ENCODE measurements at places on chromosomes 11 and 22. TPM values are rescaled to one million over a fixed set of nuclear protein-coding genes. Genes with fewer than 3 reads are reported as not detected.
A peak's percentile ranks its signal among the peaks of the same experiment; 100 is the strongest.

DRICH1 gene
- total RNA-seq, result not detected

MOV10L1 gene
- total RNA-seq, result not detected

TBX10 gene
- total RNA-seq, result not detected

KLHL22 gene
- total RNA-seq, result 12.2 TPM

HTR3B gene
- not detected for total RNA-seq

P2RX6 gene
- 11.3 TPM for total RNA-seq

MALAT1 gene
- 686 TPM for total RNA-seq

GRM5 gene
- 0.04 TPM for total RNA-seq

DNA sequence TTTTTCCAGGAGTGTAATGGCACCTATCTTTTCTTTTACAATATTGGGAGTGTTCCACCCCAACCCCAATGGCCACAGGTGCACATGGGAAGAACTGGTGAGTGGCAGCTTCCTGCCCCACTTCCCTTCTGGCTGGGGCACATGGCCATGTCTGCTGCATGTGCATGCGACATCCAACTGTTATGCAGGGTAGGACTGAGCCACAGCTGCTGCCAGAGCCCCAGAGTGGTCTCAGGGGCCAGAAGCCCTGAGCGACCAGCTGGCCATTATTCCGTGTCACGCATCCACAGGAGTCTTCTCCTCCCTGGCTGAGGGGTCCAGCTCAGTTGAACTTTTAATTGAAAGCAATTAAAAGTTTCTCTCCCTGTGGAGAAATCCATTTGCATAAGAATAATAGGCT lies 8.7 kb upstream of the GLYAT start:
- no peak for DNase-seq

GRCh38 chr11:15197696-15198095 lies 83.0 kb downstream of the INSC start:
- no peak for DNase-seq

DNA sequence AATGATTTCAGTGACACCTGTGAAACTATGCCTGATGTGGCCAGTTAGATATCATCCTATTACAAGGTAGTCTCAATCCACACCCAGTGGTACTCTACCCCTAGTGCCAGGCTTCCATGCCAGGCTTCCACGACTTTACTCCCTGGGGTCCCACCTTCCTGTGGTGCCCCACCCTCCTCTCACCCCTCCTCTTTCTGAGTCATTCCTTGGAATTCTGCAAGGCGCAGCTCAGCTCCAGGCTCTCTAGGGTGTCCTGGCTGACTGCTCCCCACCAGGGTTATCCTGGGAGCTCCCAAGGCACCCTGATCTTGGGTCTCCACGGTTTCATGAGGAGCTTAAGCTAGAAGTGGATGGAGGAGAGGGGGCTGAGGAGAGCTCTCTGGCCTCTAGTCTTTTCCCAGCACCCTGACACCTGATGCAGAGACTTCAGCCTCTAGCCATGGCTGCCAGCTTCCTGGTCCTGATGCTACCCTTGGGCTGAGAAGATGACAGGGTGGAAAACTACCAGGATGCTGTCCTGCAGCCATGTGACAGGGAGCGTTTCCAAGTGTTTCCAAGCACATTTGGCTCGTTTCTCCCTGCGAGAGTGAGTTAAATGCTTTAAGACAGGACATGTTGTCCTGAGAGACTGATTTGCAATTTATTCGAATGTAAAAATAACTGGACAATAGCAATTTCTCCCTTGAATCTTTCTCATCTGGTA lies 1461.2 kb downstream of the TBC1D22A start:
- no peak for DNase-seq

DNA sequence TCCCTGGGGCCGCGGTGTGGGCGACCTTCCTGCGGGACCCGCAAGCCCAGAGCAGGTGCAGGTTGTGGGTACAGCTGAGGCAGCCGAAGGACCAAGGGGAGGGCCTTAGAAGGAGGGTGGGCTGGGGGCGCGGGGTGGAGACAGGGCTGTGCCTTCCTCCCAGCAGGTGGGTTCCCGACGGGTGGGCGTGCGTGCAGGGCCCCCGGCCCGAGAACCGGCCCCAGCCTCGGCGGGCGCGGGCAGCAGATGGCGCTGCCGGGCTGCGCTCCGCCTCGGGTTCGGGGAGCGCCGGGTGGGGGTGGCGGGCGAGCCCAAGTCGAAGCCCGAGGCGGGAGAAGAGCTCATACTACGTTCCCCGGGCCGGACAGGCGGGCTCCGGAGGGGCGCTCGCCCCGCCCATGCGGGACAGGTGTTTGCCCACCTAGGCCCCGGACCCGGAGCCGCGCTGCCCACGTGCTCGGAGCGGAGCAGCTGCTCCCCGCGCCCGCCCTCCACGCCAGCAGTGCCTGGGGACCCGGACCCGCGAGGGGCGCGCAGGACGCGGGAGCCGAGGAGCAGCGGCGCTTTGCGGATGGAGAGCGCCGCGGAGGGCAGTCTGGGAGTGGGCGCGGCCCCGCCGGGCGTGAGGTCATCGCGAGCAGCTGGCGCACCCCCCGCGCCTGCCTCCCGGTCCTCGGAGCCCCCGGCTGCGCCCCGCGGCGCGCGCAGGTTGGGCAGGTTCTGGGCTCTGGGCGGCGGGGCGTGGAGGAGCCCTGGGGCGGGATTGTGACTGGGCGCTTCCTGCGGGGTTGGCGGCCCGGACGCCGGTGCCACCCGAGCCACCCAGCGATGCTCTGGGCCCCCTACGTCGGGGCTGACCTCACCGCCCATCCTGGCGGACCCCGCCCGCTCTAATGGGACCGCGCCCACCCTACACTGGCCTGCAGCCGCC lies 25.3 kb downstream of the DUSP8 start:
- peak; percentile 65 for DNase-seq

DNA sequence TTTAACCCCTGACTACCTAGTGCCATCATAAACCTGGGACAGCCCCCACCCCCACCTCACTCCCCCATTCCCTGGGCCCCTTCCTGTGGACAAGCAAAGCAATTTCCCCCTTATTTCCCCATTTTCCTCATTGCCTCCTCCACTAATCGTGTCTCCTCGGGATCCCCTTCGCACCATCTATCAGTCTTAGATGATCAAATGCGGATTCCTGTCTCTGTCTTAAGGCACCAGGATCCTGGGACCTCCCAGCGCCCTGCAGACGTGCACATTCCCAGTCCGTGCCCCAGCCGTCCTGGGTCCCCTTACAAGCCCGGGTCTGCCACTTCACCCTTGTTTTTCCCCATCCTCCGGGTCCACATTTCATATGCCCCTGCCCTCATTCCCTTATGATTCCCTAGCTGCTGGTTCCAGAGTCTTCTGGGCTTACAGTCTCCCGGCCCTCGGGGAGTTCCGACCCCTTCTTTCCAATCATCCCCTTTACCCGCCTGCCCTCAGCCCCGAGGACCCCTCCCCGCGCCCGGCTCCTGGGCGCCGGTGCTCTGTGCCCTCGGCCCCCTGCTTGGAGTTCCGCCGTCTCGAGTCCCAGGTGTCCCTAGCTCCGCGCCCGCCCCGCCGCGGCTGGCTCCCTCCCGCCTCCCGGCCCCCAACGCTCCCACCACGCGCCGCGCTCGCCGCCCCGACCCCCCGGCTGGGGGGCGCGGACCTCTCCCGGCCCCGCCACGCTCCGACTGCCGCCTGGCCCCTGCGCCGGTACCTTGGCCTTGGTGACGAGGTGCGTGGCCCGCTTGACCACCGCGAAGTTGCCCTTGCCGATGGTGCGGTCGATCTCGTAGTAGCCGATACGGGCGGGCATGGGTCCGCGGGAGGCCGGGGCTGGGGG lies 599 bp downstream of the SIK3 start:
- DNase-seq, result peak; percentile 38

DNA sequence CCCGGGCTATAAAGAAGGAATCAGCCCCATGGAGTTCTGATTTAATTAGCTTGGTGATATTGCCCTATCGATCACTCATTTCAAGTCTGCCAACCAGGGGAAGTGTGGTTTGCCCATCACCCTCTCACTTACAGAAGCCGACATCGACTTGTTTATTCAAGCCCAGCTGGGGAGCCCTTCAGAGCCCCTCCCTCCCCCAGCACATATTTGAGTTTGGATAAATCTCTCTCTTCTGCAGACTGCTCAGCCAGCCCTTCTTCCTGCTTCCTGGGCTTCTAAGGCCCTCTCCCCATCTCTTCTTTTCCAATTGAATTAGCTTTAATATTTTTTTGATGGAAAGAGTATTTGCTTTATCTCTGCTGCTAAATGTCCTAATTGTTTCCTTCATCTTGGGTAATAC lies 299.0 kb downstream of the MIAT start:
- no peak for DNase-seq

- DNase-seq, result no peak
Measured at GRCh38 chr22:50436841-50437341, 37.9 kb downstream of the SBF1 start.

- peak; percentile 86 for DNase-seq
Measured at GRCh38 chr22:25736378-25737011, 5.5 kb upstream of the MYO18B start.

GRCh38 chr11:60872124-60872960 lies 5.0 kb downstream of the ZP1 start:
- peak; percentile 21 for DNase-seq

- no peak for DNase-seq
Measured at GRCh38 chr11:34359548-34359891, 1.7 kb upstream of the ABTB2 start.

DNA sequence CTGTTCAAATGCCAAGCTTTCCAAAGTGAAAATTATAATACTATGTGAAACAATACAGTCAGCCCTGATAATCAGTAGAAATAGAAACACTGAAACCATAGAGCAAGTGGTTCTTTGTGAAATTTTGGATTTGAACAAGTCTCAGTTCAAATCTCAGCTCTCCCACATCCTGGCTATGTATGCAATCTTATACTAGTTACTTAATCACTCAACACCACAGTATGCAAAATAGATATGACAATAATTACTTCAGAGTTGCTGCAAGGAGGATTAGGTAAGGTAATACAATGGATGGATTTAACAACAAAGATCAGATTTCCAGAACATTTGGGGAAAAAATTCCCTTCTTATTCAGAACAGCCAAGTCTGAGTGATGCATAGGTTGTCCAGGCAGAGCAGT lies 851.8 kb upstream of the CCDC90B start:
- no peak for DNase-seq

DNA sequence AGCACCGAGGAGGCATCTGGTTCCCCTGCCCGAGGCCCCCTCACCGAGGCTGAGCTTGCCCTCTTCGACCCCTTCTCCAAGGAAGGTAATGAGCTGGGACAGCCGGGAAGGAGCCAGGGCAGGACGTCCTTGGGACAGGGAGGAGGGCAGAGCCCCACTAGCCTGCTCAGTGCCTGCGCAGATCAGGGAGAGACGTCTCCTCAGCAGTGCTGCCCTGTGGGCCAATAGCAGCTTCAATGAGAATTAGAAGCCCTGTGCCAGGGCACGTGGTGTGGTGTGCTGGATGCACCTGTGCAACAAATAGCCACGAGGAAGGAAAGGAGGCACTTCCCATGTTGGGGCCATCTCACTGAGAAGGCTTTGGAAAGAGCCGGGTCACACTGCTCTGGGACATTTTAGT lies 5.4 kb upstream of the SAC3D1 start:
- no peak for DNase-seq

DNA sequence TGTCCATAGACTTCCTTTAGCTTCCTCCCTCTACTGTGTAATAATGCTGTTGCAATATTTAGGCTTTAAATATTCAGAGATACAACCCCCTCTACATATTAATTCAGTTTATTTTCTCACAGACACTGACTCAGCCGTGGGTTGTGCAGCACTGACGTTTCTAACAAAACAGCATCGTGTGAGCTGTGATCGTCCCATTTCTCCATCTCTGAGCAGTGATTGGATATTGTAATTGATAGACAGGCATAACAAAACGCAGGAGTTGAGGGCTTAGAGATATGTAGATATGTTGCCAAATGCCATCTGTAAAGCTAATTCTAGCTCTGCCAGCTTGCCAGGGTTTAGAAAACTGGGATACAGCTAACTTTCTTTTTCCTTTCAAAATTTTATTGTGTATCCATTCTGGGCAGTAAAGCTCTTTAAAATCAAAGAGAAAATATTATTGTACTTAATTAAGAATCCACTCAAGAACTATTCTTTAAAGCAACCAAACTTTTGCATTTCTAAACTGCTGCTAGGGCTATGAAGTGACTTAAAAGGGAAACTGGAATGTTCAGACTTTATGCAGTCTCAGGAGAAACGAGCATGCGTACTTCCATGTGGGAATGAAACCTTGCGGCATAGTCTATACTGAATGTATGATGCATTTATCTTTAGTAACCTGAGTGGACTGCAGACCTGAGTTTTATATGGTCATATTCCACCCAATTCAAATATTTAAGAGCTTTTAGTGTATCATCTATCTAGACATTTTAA lies 22.7 kb downstream of the BTBD10 start:
- DNase-seq, result peak; percentile 11

Data from SJCRH30 (cell line).